EH (cell line): ENCODE measurements at places on chromosomes 5 and 9.

DNA sequence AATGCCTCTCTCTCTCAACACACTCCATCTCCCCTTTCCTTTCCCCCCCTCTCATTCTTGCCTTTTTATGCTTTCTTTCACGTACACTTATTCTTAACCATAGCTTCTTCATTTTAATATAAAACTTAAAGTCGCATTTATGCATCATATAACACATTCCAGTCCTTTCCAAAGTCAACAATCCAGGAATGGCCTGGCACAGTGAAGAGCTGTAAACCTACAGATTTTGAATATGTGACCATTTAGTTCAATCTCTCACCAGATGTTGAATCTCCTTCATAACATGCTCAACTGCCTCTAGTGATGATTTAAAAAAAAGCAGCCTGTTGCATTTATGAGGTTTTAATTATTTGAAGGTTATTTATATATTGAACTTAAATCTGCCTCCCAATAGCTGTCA lies 186.2 kb upstream of the GRAMD2B start:
- DNase-seq, result no peak

DNA sequence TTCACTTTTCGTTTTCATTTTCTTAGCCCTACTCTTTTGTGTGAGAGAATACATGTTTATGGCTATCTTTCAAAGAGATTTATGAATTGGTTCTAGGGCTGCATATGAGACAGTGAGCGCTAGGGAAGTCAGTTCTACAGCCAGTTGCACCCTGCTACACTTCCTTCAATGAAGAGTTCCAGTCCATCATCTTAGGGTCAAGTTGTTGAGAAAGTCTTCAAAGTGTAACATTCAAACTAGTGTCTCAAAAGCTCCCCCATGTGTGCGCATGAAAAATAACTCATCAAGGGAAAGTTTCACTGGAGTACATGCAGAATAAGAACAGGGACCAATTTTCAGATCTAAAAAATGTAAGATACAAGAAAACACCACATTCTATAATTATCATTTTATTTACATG lies 317.2 kb downstream of the DEPDC1B start:
- peak; percentile 38 for DNase-seq

GRCh38 chr9:125914411-125914810 lies 167.2 kb downstream of the PBX3 start:
- no peak for DNase-seq

DNA sequence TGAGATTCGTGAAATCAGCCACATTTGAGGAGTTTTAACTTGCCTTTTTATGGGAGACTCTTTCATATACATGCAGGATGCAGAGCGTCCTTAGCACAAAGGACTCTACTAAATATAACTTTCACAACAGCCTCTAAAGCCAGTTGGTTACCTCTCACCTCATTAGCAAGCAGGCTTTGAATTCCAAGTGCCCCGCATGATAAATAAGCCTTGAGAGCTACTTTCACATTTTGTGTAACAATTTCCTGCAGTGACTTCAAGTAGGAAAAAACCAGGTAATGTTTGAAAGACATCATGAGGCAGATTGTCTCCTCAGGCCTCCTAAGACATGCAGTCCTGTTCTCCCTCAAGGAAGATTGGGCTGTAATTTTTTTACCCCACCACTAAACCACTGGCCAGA lies 50.5 kb downstream of the RALGPS1 start:
- no peak for DNase-seq

DNA sequence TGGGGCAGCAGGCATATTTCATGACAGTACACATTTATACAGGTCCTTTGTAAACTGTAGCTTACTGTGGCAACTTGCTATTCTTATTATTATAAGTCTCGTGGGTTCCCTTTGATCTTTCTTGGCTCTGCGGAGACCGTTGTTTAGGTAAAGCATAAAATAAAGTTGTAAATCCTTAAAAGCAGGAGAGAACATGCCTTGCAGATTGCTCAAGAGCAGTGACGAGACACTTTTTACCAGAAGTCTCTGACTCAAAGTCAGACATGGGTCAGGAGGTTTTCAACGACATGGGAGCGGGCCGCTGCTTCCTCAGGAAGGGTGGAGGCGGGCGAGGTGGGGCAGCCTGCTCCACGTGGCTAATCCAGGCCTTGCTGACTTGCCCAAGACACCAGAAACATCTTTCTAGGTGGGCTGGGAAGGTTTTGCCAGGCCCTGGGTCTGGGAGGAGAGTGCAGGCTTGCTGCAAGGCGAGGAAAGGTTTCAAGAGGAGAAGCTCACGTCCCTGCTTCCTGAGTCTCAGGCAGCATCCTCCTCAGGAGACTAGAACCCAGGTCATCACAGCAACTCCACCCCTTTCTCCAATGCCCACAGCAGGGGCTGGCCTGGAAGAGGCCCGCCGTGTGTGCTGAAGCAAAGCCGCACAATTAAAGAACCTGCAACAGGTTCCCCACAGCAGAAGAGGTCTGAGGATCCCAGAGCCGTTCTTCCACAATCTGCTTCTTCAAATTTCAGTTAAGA lies 6.5 kb downstream of the TBC1D2 start:
- peak; percentile 97 for DNase-seq

- peak; percentile 88 for DNase-seq
These were observed 58.3 kb downstream of the PTTG1 start for GRCh38 chr5:160479926-160480325.

- no peak for DNase-seq
These were observed 7.0 kb downstream of the IRX2 start for GRCh38 chr5:2744485-2744884.

- no peak for DNase-seq
These were observed 3.6 kb downstream of the F12 start for GRCh38 chr5:177405805-177406204.

DNA sequence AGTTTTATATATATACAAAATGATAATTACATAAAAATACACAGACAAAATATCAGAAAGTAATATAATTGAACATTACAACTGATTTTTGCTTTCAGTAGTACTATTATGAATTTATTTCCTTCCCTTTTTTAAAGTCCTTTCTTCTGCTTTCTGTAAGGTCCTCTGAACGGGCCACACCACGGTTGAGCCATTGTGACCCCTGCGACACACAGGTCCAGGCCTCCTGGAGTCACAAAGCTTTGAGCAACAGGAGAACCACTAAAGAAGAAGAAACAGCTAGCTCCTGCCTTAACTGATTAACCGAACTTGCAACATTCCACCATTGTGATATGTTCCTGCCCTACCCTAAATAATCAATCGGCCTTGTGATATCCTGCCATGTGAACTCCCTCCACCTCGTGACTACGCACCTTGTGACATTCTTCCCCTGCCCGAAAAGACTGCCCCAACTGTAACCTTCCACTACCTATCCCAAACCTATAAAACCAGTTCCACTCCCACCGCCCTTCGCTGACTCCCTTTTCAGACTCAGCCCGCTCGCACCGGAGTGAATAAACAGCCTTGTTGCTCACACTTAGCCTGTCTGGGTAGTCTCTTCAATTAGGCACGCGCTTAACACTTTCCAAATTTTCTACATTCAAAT lies 375.0 kb upstream of the RFX3 start:
- DNase-seq, result no peak

- DNase-seq, result no peak
These were observed 429.9 kb downstream of the GABRG2 start for GRCh38 chr5:162497455-162497854.

DNA sequence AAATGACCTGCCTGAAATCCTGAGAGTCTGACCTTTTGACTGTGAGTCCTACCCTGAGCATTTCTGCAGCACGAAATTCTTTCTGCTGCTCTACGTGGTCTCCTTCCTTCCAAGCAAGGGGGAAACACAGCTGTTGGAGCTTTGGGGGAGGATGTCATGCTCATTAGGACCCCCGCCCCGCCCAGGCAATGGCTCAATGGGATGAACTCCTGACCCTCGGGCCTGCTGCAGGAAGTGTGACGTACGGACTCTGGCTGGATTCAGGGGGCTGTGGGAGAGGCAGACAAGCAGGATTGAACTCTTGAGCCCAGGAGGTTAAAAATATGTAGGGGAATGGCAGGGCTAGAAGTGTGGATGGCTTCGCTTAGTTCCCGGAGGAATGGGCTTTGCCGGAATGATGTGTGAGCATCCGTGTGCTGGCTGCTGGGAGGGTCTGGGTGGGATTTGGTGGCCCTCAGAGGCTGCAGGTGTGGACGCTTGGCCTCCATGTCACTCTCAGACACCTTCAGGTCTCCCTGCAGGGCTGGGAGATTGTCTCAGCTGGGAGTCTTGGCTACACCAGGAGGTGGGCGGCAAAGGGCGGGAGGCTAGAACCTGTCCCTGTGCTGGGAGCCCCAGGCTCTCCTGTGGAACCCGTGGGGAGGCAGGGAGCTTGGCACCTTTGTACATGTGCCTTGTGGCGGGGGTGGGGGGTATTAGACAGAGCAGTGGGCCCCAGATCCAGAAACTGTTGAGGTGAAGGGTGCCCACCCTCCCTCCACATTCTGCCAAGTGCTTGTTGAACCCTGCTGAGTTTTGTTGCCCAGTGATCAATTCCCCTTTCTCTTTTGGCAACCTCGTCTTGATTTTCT lies 26.3 kb downstream of the STC2 start:
- no peak for DNase-seq

GRCh38 chr9:79776581-79776980 lies 204.8 kb downstream of the TLE4 start:
- DNase-seq, result peak; percentile 28

DNA sequence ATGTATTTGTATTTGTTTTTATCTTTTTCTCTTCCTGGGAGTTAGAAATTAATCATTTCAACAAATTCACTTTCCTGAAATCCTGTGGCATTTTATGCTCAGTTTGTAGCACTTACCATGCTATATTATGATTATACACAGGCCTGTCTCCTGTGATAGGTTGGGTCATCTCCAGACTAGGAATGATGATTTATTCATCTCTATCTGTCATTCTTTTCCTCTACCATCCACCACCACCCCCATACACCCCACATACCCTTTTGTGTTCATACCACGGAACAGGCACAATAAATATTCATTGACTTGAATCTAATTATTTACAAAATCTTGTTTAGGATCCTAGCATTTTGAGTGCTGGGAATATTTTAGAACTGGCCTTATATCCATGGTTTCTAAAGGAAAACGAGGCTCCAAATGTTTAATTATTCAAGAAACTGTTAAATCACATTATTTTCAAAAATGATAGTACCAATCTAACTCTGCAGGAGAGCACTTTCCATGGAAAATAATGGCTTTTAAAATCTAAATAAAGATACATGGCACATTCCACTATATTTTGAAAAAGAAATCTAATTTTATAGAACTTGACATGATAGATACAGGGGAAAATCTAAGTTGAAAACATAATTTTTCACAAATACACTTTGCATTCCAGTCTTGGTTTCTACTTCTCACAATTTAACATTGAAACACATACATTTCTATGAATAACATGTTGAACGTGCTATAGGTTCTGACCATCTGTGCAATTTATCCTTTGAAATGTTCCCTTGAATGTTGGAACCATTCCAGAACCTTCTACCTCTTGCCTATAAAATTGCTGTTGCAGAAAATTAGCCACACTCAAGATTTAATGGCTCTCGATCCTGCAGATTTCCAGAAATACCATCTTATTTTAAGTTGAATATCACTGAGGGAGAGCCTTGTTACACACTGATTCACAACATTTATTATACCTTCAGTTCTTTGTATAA lies 89.3 kb downstream of the STARD4 start:
- no peak for DNase-seq

GRCh38 chr5:132557478-132558172 lies 848 bp downstream of the RAD50 start:
- peak; percentile 53 for DNase-seq

- DNase-seq, result peak; percentile 100
These were observed 209.2 kb upstream of the PAPPA start for GRCh38 chr9:115944166-115944948.
